ENCODE measurements at places on chromosomes 6 and 20. TPM values are rescaled to one million over a fixed set of nuclear protein-coding genes. Genes with fewer than 3 reads are reported as not detected.

- no peaks in the 10 kb centered on the region for H3K27me3 ChIP-seq
- peaks cover 36% of the 10 kb centered on the region for H3K4me1 ChIP-seq
- no peaks in the 10 kb centered on the region for H3K36me3 ChIP-seq
- peak; percentile 91 for DNase-seq
- peak overlapping the region; percentile 82 for H3K27ac ChIP-seq
These were observed 148.2 kb downstream of the LAMA2 start for GRCh38 chr6:129031051-129031599.

ATP6V1G2 gene
- 2.6 TPM for total RNA-seq

DNA sequence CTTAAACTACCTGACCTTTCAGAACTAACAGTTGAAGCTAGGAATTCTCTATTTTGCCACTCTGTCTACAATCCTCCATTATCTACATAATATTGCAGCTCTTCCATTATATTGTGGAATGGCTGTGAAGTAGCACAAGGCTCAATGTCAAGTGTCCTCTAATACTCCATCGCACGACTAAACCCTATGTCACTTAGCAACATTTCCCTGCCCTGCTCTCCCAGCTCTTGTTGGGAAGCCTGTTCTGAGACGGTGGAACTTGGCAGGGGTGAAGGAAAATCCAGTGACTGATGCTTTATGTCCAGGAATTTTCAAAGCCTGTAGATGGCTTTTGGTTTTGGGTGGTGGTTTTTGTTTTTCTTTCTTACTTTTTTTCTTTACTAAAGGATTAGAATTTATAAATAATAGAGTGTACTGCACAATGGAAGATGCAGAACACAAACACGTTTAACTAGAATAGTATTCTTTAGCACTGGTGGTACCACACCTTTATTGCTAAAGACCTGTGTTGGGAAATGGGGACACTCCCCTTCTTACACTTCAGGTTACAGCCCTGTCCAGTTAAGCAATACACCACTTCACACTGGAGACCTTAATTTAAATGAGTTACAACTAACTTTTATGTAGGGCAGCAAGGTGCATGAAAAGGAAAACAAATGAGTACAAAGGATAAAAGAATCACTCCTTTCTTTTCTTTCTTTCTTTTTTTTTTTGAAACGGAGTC lies 20.7 kb upstream of the AMD1 start:
- H3K36me3 ChIP-seq: no peaks in the 10 kb centered on the region
- H3K4me3 ChIP-seq: no peak overlapping the region
- H3K4me1 ChIP-seq: peaks cover 6% of the 10 kb centered on the region
- no peak for DNase-seq
- no peaks in the 10 kb centered on the region for H3K27me3 ChIP-seq

HAO1 gene
- not detected for total RNA-seq

KAT14 gene
- 8.7 TPM for total RNA-seq

DNA sequence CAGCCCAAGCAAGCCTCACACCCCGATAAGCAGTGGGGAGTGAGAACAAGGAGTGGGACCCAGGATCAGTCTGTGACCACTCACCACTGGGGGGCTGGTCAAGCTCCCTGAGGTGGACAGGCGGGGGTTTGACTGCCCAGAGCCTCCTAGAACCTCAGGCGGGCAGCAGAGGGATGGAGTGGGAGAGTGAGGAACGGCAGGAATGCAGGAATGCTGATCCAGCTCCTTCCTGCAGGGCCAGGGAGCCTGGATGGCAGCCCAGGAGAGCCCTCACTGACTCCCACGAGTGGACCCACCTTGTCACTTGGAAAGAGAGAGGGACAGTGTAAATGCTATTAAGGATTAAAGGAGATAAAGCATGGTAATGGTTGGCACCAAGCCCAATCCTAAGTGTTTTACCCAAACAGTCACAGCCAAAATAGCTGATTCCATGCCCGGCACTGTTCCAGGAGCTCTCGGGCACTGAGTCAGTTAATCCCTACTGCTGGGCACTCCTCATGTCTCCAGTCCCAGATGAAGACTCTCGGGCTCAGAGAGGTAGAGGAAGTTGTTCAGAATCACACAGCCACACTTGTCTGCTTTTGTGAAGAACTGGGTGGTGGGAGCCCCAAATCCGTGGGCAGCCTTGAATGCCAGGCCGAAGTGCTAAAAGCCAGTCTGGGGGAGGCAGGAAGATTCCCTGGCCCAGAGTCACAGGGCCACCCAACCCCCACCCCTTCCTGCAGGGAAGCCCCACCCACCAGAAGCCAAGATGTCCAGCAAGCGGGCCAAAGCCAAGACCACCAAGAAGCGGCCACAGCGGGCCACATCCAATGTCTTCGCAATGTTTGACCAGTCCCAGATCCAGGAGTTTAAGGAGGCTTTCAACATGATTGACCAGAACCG lies 3.1 kb downstream of the MYL9 start:
- DNase-seq: peak; percentile 87
- H3K4me3 ChIP-seq: peak overlapping the region; percentile 93
- H3K27ac ChIP-seq: peak overlapping the region; percentile 90
- H3K27me3 ChIP-seq: peaks cover 9% of the 10 kb centered on the region
- peaks cover 31% of the 10 kb centered on the region for H3K36me3 ChIP-seq

Data from HFFc6 (cell line).